ENCODE measurements at places on chromosomes 2 and 18.
A peak's percentile ranks its signal among the peaks of the same experiment; 100 is the strongest.

DNA sequence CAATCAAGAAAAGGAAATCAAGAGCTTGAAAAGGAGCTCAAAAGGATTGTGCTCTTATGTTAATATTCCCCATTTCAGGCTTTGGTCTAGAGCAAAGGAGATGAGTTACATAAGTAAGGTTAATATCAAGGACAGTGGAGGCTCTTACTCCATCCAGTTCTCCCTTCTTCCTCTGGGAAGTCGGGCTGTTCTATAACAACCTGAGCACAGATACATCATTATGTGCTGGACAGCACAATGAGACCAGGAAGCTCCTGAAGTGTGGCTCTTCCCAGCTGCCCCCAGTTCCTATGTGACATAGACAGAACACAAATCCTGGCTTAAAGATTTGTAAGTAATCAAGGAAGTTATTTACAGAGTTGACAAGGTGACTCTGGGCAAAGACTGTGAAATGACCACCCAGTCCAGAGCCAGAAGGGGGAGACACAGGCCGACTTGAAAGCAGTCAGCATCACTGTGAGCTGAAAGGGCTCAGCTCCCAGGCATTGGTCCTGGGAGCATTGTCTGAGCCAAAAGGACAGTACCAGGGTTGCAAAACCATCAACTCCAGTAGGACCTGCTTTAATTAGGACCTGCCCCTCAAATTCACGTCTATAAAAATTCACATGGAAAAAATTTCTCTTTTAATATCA lies 917.6 kb upstream of the ACVR2A start:
- peak; percentile 68 for DNase-seq

- DNase-seq: peak; percentile 48
Observed at GRCh38 chr2:202377207-202377761, 1.2 kb downstream of the BMPR2 start.

- no peak for DNase-seq
Observed at GRCh38 chr2:43146083-43146482, 80.3 kb downstream of the ZFP36L2 start.

DNA sequence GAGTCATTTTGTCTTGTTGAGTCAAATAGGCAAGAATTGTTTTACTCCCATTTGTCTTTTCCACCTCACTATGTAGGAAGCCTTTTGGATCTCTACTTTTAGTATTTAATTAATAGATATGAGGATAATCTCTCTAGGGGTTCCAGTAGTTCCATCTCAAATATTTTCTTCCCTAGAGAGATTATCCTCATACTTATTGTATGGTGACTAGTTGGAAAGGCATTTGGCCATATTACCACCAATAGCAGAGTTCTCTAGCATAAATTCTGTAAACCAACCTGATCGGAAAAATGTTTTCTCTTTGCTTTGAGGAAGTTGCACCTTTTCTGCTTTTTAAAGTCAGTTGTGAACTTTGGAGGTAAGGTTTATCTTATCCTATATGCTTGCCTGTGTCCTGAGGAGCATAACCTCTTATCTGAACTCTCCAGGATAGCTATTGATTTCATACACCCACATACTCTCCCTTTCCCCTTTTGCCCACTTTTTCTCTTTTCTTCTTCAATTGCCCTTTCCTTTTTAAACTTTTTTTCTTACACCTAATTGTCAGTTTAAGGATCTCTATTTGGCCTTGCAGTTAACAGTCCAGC lies 100.8 kb downstream of the GALNT1 start:
- no peak for DNase-seq

- no peak for DNase-seq
Observed at GRCh38 chr2:158134055-158134454, 32.4 kb downstream of the UPP2 start.

- DNase-seq: peak; percentile 31
Observed at GRCh38 chr2:202147775-202148174, 74.7 kb downstream of the KIAA2012 start.

DNA sequence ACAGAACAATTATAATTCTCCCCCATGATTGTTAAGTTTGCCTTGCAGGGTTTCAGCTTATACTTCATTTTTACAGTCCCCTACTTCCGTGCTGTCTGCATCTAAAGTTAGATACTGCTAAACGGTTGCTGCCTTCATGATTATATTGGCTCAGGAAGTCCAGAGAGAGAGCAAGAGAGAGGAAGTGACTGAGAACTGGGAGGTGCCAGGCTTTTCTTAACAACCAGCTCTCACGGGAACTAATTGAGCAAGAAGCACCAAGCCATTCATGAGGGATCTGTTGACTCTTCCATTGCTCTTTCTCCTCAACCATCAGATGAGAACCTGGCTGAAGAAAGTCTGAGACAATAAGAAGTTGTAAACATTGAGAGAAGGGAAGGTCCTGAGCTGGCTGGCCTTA lies 125.5 kb upstream of the SIX2 start:
- DNase-seq: no peak

GRCh38 chr18:8385400-8385799 lies 223.8 kb upstream of the RAB12 start:
- DNase-seq: no peak

DNA sequence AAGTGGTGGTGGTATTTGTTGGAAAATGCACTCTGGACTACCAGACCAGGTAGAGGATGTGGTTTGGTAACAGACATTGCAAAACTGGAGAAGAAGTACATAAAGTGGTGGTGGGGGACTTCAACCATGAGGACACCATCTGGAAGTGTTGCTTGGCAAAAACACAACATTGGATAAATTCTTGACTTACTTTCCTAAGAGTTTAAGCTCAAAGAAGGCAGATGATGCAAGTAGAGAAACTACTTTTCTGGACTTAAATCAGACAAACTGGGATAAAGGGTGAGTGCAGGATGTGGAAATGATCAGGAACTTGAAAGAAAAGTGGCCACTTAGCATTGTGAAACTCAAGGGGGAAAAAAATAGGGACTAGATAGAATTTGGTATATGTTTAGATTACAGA lies 487.4 kb downstream of the ZEB2 start:
- DNase-seq: no peak

GRCh38 chr2:169080250-169081069 lies 11.1 kb downstream of the DHRS9 start:
- no peak for DNase-seq

- no peak for DNase-seq
Observed at GRCh38 chr2:66497431-66498288, 62.7 kb downstream of the MEIS1 start.

DNA sequence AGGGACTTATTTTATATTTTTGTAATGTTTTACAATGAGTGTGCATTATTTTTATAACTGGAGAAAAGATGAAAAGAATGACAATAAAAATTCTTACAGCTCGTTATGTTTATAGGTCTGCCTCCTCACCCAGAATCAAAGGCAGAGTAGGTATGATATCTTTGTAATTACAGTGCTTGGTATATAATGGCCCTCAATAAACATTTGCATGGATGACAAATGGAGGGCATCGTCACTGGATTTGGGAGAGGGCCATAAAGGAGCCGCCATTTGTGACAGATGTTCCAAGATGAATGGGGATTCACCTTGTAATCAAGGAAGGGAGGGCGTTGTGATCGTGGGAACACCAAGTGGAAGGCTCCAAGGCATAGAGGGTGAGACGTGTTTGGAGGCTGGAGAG lies 22.6 kb upstream of the GIGYF2 start:
- no peak for DNase-seq

DNA sequence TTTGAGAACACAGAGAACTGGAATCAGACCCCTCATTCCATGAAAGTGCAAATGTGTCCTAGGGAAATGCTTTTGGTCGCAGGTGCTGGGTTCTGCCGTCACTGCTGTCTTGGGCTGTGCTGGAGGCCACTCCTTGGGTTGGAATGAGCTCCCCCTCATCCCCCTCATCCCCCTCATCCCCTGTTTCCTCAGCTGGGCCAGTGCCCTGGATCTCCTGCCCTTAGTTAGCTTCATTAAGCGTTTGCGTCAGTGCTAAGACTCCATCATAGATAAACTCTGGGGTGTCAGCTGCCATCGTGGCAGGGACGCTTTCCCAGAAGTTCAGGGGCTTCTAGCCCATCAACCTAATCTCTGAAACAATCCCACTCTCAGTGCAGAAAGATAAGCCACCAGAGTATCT lies 97.1 kb upstream of the ZNF516 start:
- no peak for DNase-seq

DNA sequence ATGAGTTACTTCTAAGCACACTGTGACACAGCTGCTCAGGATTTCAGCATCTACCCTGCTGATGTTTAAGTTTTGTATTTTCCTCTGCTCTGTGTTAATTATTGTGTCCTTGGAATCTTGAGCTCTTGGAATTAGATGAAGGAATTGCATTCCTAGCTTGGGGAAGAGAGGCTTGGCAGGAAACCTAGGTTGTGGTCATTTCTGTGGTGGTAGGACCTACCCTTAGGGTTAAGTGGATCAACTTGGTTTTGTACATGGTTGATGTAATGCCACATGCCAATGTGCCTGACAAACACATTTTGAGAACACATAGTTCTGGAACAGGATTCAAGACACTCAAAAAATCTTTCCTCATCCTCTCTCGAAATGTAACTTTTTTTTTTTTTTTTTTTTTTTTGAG lies 264.5 kb upstream of the MEX3C start:
- no peak for DNase-seq

GRCh38 chr2:68746408-68746807 lies 11.8 kb downstream of the ARHGAP25 start:
- DNase-seq: no peak

DNA sequence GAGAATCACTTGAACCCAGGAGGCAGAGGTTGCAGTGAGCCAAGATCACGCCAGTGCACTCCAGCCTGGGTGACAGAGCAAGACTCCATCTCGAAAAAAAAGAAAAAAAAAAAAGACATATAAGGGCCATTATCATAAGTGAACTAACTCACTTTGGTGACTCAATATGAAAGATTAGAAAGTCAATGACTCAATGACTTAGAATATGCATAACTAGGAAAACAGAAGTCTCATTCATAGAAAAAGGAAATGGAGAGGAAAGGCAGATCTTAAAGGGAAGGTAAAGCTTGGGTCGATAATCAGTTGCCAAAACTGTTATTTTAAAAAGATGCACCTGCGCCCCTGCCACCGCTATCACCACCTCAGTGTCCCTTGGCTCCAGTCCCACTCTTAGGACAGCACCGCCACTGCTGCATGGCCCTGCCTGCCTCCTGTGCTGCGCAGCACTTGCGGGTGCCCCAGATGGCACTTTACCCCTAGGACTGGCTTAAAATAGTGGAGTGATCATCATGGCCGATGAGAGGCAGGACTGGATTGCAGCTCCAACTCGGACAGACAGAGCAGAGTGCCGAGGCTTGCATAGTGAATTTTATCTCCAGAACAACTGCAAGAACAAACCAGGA lies 54.7 kb downstream of the INO80D start:
- DNase-seq: no peak

DNA sequence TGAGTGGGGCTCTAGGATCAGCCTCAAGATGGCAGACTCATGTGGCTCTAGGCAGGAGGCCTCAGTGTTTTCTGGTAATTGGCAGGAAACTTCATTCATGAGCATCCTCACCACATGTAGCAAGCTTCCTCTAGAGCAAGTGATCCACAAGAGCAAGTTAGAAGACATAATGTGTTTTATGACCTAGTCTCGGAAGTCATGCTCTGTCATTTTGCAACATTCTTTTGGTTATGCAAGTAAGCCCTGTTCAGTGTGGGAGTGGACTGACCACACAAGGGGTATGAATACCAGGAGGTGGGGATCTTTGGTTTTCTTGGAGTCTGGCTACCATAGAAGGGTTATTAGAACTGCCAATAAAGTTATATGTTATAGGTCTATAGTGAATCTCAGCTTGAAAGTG lies 66.8 kb upstream of the STK39 start:
- no peak for DNase-seq

DNA sequence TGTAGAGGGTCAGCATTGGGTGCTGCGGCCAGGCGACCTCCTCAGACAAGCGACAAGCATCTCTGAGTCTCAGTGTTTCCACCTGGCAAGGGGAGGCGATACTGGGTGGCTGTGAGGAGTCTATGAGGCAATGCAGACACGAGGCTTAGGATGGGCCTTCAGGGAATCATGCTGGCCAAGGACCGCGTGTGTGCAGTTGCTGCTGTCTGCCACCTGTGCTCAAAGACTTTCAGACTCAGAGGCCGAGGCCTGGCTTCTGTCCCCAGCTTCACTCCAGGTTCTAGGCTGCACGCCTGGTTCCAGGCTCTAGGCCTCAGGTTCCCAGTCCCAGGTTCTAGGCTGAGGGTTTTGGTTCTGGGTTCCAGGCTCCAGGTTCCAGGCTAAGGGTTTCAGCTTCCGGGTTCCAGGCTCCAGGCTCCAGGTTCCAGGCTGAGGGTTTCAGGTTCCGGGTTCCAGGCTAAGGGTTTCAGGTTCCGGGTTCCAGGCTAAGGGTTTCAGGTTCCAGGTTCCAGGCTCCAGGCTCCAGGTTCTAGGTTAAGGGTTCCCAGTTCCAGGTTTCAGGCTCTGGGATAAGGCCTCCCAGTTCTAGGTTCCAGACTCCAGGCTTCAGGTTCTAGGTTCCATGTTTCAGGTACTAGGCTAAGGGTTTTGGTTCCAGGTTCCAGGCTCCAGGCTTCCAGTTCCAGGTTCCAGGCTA lies 14.8 kb downstream of the LRRFIP1 start:
- DNase-seq: no peak

- DNase-seq: no peak
Observed at GRCh38 chr2:86430368-86430767, 10.8 kb upstream of the KDM3A start.

DNA sequence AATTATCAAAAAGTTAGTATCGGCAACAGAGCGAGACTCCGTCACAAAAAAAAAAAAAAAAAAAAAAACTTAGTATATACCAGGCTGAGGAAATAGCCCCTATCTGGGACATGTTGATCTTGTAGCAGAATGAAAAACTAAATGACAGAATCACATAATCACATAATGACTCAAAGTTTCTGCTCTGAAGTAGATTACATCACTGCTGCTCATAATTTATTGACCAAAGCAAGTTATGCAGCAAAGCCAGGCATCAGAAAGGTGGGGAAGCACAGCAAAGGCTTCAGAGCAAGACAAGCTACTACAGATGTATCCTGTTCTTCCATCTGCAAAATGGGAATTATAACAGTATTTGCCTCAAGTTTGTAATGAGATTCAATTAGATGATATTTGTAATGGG lies 68.1 kb downstream of the BOD1L2 start:
- no peak for DNase-seq
